ENCODE measurements at places on chromosomes 4 and X. TPM values are rescaled to one million over a fixed set of nuclear protein-coding genes. Genes with fewer than 3 reads are reported as not detected.

The SLC49A3 gene
- not detected for total RNA-seq

The MSX1 gene
- total RNA-seq, result 12.0 TPM

- DNase-seq, result no peak
Measured at GRCh38 chr4:82367438-82368097, 6.2 kb downstream of the HNRNPD start.

The OPRPN gene
- total RNA-seq, result not detected

DNA sequence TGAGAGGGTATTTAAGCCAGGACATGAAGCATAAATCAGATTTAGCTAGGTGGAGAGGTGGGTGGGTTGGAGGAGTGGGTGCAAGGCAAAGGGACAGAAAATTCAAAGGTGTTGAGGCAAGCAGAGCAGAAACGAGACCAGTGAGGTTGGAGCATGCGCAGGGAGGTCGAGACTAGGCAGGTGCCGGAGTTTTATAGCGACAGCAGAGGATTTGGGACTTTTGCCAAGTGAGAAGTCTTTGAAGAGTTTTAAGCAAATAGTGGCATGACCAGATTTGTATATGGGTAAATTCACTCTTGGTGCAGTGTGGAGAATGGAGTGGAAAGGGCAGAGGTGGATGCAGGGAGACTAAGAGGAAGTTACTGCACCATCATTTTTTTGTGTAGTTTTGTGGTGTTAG is 107.0 kb upstream of the TLR2 start:
- DNase-seq, result no peak

The BGN gene
- 94.7 TPM for total RNA-seq

- DNase-seq, result no peak
Measured at GRCh38 chr4:6027392-6027791, 9.2 kb upstream of the C4orf50 start.

The COL25A1 gene
- total RNA-seq, result not detected
